ENCODE measurements at places on chromosomes 3 and 15.

- DNase-seq, result no peak
These were observed 33.5 kb downstream of the MYL3 start for GRCh38 chr3:46829699-46830208.

DNA sequence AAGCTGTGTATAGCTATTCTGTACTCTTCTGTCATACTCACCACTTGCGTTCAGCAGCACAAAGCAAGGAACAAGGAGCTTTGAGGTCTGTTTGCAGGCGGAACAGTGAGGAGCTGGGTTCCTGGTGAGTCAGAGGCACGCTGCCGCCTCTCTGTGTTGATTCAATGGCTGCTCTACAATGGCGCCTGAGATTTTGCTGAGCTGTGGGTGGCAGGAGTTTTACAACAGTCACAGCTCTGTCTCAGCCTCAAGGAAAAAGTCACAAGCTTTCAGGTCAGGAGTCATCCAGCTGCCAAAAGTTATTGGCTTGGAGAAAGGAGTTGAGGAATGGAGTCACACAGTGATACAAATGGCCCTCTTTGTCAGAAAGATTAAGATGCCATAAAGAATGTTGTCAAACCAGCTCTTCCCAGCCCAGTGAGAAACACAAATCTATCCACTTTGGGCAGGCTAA lies 98.1 kb downstream of the SSR3 start:
- DNase-seq, result no peak

DNA sequence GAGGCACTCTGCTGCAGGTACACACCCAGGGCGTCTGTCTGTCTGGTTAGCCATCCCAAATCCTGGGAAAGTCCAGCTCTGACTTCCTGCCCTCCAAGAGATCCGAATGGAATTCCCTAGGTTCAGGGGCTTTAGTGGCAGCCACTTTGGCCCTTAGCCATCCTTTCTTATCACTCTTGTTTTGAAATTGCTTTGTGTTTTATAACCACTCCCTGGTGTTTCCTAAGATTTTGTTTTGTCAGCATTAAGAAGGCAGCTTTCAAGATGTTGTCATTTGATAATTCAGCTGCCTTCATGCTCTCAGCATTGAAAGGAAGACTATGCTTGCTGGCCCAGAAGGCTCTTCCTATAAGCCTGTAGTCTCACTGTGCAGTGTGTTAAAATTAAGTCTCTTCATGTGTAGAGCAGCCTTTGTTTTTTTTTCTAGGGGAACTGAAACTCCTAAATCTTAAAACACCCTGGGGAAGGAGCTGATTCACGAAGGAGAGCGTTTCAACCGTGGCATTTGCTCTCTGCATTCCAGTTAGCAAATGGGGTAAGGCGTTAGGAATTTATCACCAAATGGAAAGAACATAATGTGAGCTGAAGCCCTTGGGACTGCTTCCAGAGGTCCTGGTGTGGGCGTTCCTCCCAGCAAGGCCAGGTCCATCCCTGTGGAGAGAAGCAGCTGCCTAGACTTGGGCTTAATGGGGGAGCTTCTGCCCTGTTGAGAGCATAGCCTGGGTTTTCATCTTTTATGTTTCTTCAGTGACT lies 14.2 kb upstream of the CLEC3B start:
- no peak for DNase-seq

- no peak for DNase-seq
These were observed 39.6 kb downstream of the LIPC start for GRCh38 chr15:58471348-58471747.

DNA sequence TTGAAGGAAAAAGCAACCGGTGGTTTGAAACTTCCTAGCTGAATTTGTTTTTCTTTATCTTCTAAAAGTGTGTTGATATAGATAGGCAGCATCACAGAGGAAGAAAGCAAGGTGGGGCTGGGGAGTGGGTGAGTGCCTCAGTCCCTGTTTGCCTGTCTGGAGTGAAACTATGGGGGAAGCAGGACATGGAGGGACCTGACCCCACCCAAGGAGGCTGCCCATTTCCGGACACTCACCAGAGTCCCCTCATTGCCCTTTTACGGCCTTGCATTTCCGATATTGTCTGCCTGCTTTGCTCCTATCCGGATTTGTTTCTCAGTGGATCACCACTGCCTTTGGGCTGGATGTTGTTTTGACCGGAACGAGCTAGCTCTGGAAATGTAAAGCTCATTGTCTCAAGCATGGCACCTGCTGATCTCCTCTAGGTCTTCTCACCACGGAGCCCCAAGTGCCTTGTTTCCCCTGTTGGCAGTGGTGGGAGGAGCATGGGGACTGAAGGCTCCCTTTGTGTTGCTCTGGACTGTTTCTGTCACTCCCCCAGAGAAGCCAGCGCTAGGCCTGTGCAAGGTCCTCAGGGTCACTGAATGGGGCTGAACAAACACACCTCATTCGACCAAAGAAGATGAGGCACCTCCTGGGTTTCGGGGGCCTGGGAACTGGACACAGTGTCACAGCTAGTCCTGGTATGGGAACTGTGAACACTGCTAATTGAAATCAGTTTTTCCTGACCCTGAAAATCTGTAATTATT lies 7.0 kb downstream of the CLDN11 start:
- no peak for DNase-seq

GRCh38 chr3:140809316-140809715 lies 131.5 kb downstream of the TRIM42 start:
- DNase-seq, result no peak

GRCh38 chr15:82140886-82141285 lies 95.1 kb upstream of the MEX3B start:
- DNase-seq, result no peak

Data from activated CD8-positive, alpha-beta memory T cell treated with anti-CD3 and anti-CD28 coated beads for 1 hour (primary cell).